ENCODE measurements at places on chromosomes 1 and 21. TPM values are rescaled to one million over a fixed set of nuclear protein-coding genes. Genes with fewer than 3 reads are reported as not detected.

Gene FALEC
- total RNA-seq = 0.84 TPM

Gene RGS21
- total RNA-seq = not detected

Gene PGLYRP4
- not detected for total RNA-seq

Gene CPLANE2
- 2.7 TPM for total RNA-seq

Gene B4GALT3
- total RNA-seq = 16.7 TPM

Gene ARHGAP30
- 1.3 TPM for total RNA-seq

Gene EDEM3
- total RNA-seq = 26.4 TPM

GRCh38 chr1:25644962-25645361 is 28.4 kb downstream of the MAN1C1 start:
- H3K4me1 ChIP-seq = peaks cover 16% of the 10 kb centered on the region
- no peak for DNase-seq
- H3K27me3 ChIP-seq = no peaks in the 10 kb centered on the region

- H3K36me3 ChIP-seq = no peaks in the 10 kb centered on the region
- no peak overlapping the region for H3K4me3 ChIP-seq
- no peak overlapping the region for H3K27ac ChIP-seq
- DNase-seq = no peak
Measured at GRCh38 chr1:16409536-16410152, 27.6 kb downstream of the SPATA21 start.

DNA sequence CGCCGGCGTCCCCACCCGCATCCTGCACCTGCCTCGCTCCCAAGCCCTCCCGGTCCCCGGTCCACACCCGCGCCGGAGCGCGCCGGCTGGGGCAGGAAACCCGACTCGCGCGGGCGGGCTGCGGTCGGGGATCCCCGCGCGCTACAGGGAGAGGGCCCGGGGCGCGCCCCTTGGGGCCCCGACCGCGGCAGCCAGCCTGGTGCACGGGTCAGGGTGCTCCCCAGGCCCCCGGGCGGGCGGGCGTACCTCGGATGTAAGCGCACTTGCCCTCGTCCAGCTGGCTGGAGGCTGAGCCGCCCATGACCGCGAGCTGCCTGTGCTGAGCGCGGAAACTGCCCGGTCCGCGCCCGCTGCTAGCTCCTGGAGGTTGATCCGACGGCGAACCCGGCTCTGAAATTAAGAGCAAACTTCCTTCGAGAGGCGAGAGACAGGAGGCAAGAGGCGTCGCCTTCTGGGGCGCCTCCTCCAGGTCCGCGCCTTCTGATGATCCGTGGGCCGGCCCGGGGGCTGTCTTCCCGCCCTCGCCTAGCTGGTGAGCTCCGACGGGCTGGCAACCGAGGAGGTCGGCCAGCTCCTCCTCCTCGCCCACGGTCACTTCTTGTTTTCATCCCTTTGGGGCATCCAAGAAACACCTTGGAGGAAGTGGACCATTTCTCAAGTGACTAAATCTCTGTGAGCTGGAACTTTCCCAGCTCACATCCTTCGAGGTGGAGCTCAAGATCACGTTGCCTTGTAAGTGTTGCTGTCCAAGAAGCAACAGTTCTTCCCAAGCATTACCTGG is at the start of gene NIBAN1:
Gene NIBAN1 (minus strand): TSS at position 453 of the 781 bp plus-strand sequence. CDS start 152 bp downstream, at position 301.
- peak within 1 kb of the TSS; percentile 64 for H3K4me3 ChIP-seq
- peak within 1 kb of the TSS; percentile 91 for H3K27ac ChIP-seq
- H3K27me3 ChIP-seq = peaks cover 17% of the 10 kb centered on the region
- H3K4me1 ChIP-seq = peaks cover 6% of the 10 kb centered on the region

GRCh38 chr1:32896451-32896850 is 4.7 kb downstream of the TMEM54 start:
- no peak overlapping the region for H3K27ac ChIP-seq
- no peak overlapping the region for H3K4me3 ChIP-seq
- DNase-seq = no peak
- H3K27me3 ChIP-seq = peaks cover 57% of the 10 kb centered on the region
- peaks cover 20% of the 10 kb centered on the region for H3K4me1 ChIP-seq

GRCh38 chr21:36320421-36321324 is 676 bp downstream of the MORC3 start:
- peak; percentile 91 for DNase-seq
- peak overlapping the region; percentile 89 for H3K4me3 ChIP-seq
- H3K4me1 ChIP-seq = peaks cover 18% of the 10 kb centered on the region

DNA sequence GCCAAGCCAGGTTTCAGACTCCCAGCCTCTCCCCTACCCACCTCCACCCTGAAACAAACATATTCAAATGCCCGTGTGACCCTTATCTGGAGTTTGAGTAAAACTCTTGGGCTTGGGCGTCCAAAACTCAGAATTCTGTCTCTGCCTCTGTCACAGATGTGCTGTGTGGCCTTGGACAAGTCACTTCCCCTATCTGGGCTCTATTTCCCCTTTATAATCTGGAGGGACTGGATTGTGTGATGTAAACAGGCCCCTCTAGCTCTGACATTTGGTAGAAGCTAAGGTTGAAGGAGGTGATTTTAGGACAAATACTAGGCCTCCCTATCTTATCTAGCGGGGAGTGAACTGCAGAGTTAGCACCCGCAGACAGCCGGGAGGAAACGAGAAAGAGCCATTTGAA is 67.5 kb downstream of the IGSF21 start:
- H3K4me3 ChIP-seq = no peak overlapping the region
- H3K4me1 ChIP-seq = no peaks in the 10 kb centered on the region
- no peaks in the 10 kb centered on the region for H3K36me3 ChIP-seq
- DNase-seq = no peak

DNA sequence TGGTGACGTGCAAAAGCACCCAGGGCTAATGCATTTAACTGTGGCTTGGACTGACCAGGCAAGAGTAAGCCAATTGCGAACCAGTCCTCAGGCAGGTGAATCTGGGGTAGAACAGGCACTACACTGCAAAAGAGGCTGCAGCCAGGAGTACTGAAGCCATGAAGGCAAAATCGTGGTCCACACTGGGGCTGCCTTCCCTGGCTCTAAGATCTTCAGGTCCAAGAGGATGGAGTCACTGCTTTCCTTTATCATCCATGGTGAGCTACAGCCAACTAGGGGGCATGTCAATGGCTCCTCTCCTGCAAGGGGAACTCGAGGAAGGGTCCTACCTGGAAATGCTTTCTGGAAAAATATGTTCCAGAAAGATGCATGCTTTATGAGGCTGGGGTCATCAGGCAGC is 100.6 kb upstream of the AJAP1 start:
- no peak overlapping the region for H3K27ac ChIP-seq
- no peaks in the 10 kb centered on the region for H3K36me3 ChIP-seq
- H3K4me3 ChIP-seq = no peak overlapping the region
- no peaks in the 10 kb centered on the region for H3K4me1 ChIP-seq
- H3K27me3 ChIP-seq = peaks cover 7% of the 10 kb centered on the region
- DNase-seq = no peak

- no peaks in the 10 kb centered on the region for H3K36me3 ChIP-seq
- no peak for DNase-seq
- H3K27me3 ChIP-seq = no peaks in the 10 kb centered on the region
- H3K27ac ChIP-seq = no peak overlapping the region
- no peak overlapping the region for H3K4me3 ChIP-seq
Measured at GRCh38 chr1:59751801-59752200, 62.9 kb upstream of the HOOK1 start.

- no peak for DNase-seq
- no peak overlapping the region for H3K27ac ChIP-seq
- no peaks in the 10 kb centered on the region for H3K27me3 ChIP-seq
- H3K36me3 ChIP-seq = no peaks in the 10 kb centered on the region
Measured at GRCh38 chr1:219428651-219429050, 184.3 kb downstream of the ZC3H11B start.

DNA sequence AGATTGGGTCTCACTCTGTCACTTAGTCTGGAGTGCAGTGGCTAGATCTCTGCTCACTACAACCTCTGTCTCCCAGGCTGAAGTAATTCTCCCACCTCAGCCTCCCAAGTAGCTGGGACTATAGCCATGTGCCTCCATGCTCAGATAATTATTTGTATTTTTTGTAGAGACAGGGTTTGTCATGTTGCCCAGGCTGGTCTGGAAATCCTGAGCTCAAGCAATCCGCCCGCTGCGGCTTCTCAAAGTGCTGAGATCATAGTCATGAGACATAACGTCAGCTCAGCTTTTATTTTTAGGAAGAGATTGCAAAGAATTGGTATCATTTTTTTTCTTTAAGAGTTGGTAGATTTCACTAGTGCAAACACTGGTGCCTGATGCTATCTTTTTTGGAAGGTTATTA is 244.9 kb downstream of the DSCAM start:
- H3K36me3 ChIP-seq = no peaks in the 10 kb centered on the region
- H3K4me1 ChIP-seq = no peaks in the 10 kb centered on the region
- H3K27ac ChIP-seq = no peak overlapping the region
- peak; percentile 56 for DNase-seq
- H3K27me3 ChIP-seq = no peaks in the 10 kb centered on the region

GRCh38 chr21:31316488-31317169 is 27.4 kb downstream of the TIAM1 start:
- DNase-seq = no peak
- H3K27me3 ChIP-seq = no peaks in the 10 kb centered on the region
- H3K36me3 ChIP-seq = no peaks in the 10 kb centered on the region
- no peak overlapping the region for H3K27ac ChIP-seq
- H3K4me1 ChIP-seq = no peaks in the 10 kb centered on the region

- no peaks in the 10 kb centered on the region for H3K27me3 ChIP-seq
- no peak for DNase-seq
- no peak overlapping the region for H3K4me3 ChIP-seq
- H3K4me1 ChIP-seq = no peaks in the 10 kb centered on the region
Measured at GRCh38 chr1:181809991-181810545, 251.4 kb downstream of the ZNF648 start.

DNA sequence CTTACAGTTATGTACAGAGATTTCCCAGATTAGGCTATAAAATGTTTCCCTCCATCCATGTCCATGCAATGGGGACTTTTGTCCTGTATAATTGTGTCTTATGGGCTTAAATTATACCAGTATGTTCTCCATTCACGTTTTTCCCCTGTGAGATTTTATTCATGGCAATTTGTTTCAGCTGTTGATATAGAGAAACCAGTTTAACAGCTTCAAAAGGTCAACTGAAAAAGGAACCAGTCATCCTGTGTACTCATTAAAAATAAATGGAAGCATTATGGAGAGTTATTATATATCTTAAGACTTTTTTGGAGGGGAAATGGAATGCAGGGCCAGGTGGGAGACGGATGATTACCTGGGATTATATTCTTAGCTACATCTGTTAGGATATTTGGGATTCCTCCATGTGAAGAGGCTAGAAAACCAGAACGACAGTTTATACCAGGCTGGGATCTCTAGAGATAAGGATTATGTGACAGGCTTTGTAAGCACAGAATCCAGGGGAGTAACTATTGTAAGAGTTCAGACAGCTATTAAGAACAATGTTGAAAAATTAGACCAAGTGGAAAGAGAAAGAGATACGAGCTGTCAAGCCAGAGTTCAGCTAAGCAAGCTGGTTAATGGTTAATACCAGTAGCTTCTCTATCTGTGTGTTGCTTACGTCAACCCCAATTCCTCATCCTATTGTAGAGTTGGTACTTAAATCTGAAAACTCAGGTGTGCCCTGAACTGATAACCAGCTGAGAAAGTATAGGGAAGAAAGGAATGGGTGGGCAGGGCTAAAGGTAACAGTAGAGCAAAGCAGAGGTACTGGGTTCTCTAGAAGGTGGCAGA is 12.4 kb upstream of the ZNF697 start:
- no peak for DNase-seq
- peaks cover 2% of the 10 kb centered on the region for H3K27me3 ChIP-seq

DNA sequence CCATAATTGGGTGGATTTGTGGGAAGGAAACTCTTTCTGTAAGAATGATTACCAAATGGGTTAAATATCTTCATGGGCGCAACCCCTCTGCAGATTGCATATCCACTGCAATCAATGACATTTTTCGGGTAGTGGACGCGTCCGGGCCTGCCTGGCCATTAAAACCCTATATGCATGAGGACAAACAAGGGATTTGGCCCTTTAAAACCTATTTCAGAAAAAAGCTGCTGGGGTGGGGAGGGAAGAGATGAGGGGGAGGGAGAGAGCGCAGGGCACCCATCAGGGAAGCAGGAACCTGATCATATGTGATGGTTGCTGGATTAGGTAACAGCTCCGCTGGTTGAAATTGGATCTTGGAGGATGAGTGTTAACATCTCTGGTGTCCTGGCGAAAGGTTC is 228.8 kb downstream of the PBX1 start:
- H3K27ac ChIP-seq = no peak overlapping the region
- DNase-seq = no peak
- no peak overlapping the region for H3K4me3 ChIP-seq
- peaks cover 5% of the 10 kb centered on the region for H3K36me3 ChIP-seq
- no peaks in the 10 kb centered on the region for H3K27me3 ChIP-seq

- H3K36me3 ChIP-seq = no peaks in the 10 kb centered on the region
- H3K27ac ChIP-seq = no peak overlapping the region
- H3K27me3 ChIP-seq = no peaks in the 10 kb centered on the region
- H3K4me1 ChIP-seq = no peaks in the 10 kb centered on the region
Measured at GRCh38 chr1:188281921-188282320, 1453.2 kb downstream of the PLA2G4A start.

GRCh38 chr1:33086384-33086850 is 5.5 kb downstream of the AZIN2 start:
- no peaks in the 10 kb centered on the region for H3K36me3 ChIP-seq
- H3K27ac ChIP-seq = no peak overlapping the region
- peaks cover 9% of the 10 kb centered on the region for H3K4me1 ChIP-seq
- H3K27me3 ChIP-seq = peaks cover 14% of the 10 kb centered on the region
- no peak overlapping the region for H3K4me3 ChIP-seq

DNA sequence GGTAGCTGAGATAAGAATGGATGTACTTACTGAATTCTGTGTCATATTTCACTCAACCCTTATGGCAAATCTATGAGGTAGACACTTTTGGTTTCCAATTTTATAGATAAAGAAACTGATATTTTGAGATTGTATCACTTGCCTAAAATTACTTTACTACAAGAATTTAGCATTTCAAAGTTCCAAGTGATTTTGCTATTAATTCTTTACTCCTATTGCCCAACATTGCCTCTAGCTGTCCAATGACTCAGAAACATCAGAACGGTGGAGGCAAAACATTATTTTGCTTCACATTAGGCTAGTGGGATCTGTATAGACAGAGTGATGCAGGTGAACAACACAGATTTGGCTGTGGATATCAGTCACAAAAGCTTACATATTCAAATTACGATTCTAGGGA is 747.2 kb upstream of the NEGR1 start:
- H3K4me1 ChIP-seq = no peaks in the 10 kb centered on the region
- H3K36me3 ChIP-seq = no peaks in the 10 kb centered on the region
- H3K27ac ChIP-seq = no peak overlapping the region
- DNase-seq = no peak

GRCh38 chr1:208189716-208190115 is 54.5 kb downstream of the PLXNA2 start:
- H3K4me3 ChIP-seq = no peak overlapping the region
- H3K36me3 ChIP-seq = peaks cover 16% of the 10 kb centered on the region
- H3K27me3 ChIP-seq = no peaks in the 10 kb centered on the region
- peaks cover 27% of the 10 kb centered on the region for H3K4me1 ChIP-seq
- H3K27ac ChIP-seq = no peak overlapping the region
- DNase-seq = no peak

GRCh38 chr1:218600968-218601367 is 255.8 kb downstream of the TGFB2 start:
- no peak overlapping the region for H3K4me3 ChIP-seq
- H3K27me3 ChIP-seq = no peaks in the 10 kb centered on the region
- H3K36me3 ChIP-seq = no peaks in the 10 kb centered on the region
- no peak overlapping the region for H3K27ac ChIP-seq
- no peaks in the 10 kb centered on the region for H3K4me1 ChIP-seq

GRCh38 chr1:34911465-34911864 is 18.0 kb downstream of the DLGAP3 start:
- H3K36me3 ChIP-seq = no peaks in the 10 kb centered on the region
- no peak overlapping the region for H3K4me3 ChIP-seq
- H3K4me1 ChIP-seq = no peaks in the 10 kb centered on the region
